Adipocyte (in vitro differentiated cells): ENCODE measurements at places on chromosomes 5 and 9.

GRCh38 chr5:95841914-95842812 is 19.6 kb upstream of the GLRX start:
- peak; percentile 54 for DNase-seq

DNA sequence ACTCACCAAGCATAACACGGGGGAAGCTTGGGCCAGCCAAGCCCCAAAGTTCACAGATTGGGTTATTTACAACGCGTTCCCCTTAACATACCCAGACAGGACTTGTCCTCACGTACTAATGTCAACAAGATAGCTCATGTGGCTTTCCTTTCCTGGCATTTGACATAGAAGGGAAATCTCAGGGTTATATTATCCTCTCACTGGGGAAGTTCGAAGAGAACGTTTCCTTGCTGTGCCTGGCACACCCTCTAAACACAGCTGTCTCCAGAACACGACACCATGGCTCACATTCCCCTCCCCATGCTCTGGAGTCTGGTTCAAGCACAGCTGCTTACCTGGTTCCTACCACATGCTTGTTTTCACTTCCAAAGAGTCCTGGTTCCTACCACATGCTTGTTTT is 46.8 kb upstream of the OTULINL start:
- no peak for DNase-seq

- no peak for DNase-seq
These were observed 4.7 kb downstream of the BRD3 start for GRCh38 chr9:134063088-134063570.

- DNase-seq, result no peak
These were observed 13.5 kb upstream of the DRD1 start for GRCh38 chr5:175457466-175457865.

DNA sequence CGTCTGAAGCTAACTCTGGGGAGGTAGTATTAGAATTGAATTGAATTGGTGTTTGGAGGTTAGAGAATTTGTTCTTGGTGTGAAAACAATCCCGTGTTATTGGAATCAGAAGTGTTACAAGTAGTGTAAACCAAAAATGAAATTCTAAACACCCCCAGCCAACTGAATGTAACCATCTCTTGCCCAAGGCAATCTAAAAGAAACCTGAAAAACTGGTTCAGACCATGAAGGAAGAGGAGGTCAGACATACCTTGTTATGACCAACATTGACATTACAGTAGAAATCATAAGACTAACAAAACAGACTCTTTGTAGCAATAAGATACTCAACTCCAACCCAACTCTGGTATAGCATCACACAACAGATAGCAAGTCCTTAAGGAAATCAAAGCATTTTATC is 159.0 kb downstream of the TUSC1 start:
- DNase-seq, result no peak

GRCh38 chr9:124853605-124854143 is 414 bp downstream of the WDR38 start:
- no peak for DNase-seq

- no peak for DNase-seq
These were observed 149.3 kb downstream of the FBXO4 start for GRCh38 chr5:42074353-42074752.

DNA sequence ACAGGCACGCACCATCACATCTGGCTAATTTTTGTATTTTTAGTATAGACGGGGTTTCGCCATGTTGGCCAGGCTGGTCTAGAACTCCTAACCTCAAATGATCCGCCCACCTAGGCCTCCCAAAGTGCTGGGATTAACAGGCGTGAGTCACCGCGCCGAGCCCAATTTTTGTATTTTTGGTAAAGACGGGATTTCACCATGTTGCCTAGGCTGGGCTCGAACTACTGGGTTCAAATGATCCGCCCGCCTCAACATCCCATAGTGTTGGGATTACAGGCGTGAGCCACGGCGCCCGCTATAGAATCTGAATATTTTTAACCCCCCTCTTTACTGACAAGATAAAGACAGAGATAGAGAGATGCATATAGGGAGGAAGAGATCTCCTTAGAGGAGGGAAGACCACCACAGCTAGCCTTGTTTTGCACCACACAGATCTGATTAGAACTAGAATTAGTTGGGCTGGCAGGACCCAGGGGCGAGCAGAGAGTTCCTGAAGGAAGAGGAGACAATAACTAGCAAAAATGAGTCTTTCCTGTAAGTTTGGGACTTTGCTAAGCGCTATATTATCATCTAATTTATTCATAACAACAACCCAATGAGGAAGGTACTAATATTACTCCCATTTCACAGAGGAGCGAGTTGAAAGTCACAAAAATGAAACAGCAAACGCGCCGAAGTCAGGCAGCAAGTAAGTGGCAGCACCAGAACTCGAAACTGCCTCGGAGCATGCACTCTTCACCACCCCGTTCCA is 1.5 kb upstream of the ANKHD1 start:
- DNase-seq, result no peak

GRCh38 chr9:116322521-116322920 is 168.9 kb downstream of the PAPPA start:
- DNase-seq, result peak; percentile 56

GRCh38 chr5:1249366-1250280 is 24.4 kb downstream of the SLC6A18 start:
- no peak for DNase-seq

GRCh38 chr9:5301544-5301943 is 3.0 kb downstream of the RLN2 start:
- DNase-seq, result no peak
